ENCODE measurements at places on chromosomes 12 and 14.

- no peak for DNase-seq
Observed at GRCh38 chr12:17334784-17335183, 728.8 kb upstream of the LMO3 start.

GRCh38 chr14:32980178-32980901 is 41.7 kb downstream of the NPAS3 start:
- no peak for DNase-seq

- no peak for DNase-seq
Observed at GRCh38 chr12:70248876-70249275, 5.6 kb downstream of the CNOT2 start.

GRCh38 chr12:61422786-61423185 is 837.4 kb upstream of the USP15 start:
- DNase-seq, result no peak

DNA sequence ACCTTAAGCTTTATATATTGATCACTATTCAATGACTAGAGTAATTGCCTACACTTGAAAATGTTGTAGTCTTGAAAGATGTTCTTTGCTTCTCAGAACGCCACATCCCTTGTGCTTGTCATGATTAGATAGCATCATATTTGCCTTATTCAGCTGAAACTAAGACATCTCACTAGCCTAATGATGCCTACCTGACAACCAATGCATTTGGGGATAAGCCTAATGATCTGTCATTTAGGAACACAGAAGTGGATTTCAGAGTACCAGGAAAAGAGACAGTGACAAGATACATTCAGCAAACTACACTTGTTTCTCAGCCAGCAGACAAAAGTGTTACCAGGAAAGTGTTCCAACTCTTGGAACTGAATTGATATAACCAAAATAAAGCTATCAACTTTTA is 83.7 kb downstream of the ARMH4 start:
- DNase-seq, result no peak

DNA sequence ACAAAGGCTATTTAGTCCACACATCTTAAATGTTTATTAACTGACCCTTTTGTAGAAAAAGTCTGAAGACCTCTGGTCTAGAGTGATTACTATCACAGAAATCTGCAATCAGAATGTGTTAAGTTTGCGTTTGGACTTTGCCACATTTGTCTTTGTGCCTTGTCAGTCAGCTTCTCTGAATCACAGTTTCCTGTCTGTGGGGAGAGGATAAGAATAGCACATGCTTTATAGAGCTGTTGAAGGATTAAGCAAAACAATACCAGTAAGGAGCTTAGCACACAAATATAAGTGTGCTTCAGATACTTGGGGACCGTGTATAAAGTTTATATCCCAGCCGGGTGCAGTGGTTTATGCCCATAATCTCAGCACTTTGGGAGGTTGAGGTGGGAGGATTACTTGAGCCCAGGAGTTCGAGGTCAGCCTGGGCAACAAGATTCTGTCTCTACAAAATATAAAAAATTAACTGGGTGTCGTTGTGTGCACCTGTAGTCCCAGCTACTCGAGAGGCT is 63.0 kb upstream of the BTG1 start:
- no peak for DNase-seq

- no peak for DNase-seq
Observed at GRCh38 chr14:53310412-53310811, 157.3 kb upstream of the DDHD1 start.

- DNase-seq, result no peak
Observed at GRCh38 chr12:91785655-91786498, 359.8 kb downstream of the BTG1 start.

GRCh38 chr12:130454296-130454695 is 116.6 kb downstream of the PIWIL1 start:
- no peak for DNase-seq

GRCh38 chr12:128920468-128920867 is 67.2 kb downstream of the GLT1D1 start:
- DNase-seq, result no peak

DNA sequence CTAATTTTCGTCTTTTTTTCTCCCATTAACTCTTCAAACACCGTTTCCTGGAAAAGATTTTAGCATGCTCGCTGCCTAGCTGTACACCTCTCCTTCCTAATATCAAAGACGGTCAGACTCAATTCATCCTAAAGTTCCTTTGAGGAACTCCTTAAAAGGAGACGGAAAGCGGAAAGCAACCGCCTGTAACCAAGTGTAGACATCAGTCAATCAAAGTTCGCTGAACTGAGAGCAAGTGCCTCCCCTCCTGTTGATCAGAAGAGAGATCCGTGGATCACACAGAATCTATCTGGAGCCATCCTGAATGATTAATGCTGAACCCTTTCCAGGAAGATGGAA is 412 bp upstream of the TEP1 start:
- no peak for DNase-seq
